GM23338 (cell line): ENCODE measurements at places on chromosomes 3 and 15. TPM values are rescaled to one million over a fixed set of nuclear protein-coding genes. Genes with fewer than 3 reads are reported as not detected.

DNA sequence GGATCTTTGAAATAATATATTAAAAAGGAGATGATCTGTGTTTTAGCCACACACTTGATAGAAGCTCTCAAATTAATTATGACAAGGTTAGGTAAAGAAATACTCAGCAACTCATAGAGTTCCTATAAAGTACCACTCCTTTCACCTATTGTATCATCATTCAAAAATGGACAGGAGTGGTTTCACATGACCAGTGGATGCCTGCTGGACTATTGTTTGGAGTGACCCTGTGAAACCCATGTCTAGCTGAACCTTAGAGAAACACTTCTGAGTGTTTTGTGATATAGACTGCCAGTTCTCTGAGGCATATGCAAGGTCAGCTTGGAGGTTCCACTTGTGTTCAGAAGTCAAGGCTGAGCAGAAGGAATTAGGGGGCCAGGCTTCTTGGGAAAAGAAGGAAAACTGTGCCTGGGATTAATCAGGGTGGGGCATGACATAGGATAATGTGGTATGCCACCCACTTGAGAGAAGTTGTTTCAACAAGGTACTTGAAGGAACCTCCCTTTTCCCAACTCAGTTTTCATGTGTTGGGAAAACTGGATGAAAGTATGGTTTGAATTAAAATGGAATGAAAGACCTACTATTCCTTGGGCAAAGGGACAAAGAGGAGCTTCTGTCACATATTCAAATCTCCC lies 15.4 kb downstream of the PARP14 start:
- H3K27ac ChIP-seq: no peak overlapping the region
- no peak for DNase-seq
- H3K27me3 ChIP-seq: no peaks in the 10 kb centered on the region
- no peaks in the 10 kb centered on the region for H3K4me1 ChIP-seq
- H3K4me3 ChIP-seq: no peak overlapping the region

GRCh38 chr3:190597291-190597690 lies 83.4 kb downstream of the IL1RAP start:
- no peaks in the 10 kb centered on the region for H3K27me3 ChIP-seq
- no peaks in the 10 kb centered on the region for H3K36me3 ChIP-seq
- no peak overlapping the region for H3K27ac ChIP-seq
- DNase-seq: peak; percentile 20
- no peak overlapping the region for H3K4me3 ChIP-seq
- peaks cover 11% of the 10 kb centered on the region for H3K4me1 ChIP-seq

GRCh38 chr15:43845421-43845820 lies 18.6 kb downstream of the WDR76 start:
- peaks cover 3% of the 10 kb centered on the region; the same call in 1 of the 2 replicates for H3K36me3 ChIP-seq
- H3K27me3 ChIP-seq: no peaks in the 10 kb centered on the region
- DNase-seq: no peak

GRCh38 chr3:82145742-82146141 lies 384.3 kb upstream of the GBE1 start:
- no peak for DNase-seq
- H3K4me1 ChIP-seq: peaks cover 5% of the 10 kb centered on the region; the same call in 1 of the 2 replicates
- no peaks in the 10 kb centered on the region for H3K27me3 ChIP-seq

DNA sequence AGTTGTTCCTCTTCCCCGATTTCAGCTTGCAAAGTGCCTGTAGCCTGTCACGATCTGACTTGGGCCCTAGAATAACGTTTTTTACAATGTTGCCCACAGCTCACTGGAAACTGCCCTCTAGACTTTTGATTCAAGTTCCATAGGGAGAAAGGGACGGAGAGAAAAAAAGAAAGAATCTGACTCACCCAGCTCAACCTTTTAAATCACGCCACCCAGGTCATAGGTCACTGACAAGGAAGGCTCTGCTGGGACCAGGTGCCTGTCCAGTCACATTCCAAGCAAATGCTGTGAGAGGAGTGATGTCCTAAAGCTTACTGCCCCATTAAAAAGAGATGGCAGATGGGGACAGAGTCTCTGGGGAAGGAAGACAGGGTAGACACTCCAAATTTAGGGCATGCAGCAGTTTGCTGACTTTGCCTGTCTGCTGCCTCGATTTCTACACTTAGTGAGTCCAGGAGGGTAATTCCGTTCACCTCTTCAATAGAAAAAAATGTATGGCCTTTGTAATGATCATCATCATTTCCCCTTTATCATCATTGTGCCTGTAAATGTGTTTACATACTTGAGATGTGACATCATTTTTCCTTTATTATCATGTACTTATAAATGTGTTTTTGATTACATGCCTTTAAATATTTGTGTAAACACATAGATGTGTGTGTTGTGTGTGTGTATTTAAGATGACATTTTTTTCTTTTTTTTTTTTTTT lies 8.4 kb upstream of the MYO1E start:
- H3K4me3 ChIP-seq: no peak overlapping the region
- no peaks in the 10 kb centered on the region for H3K27me3 ChIP-seq
- H3K4me1 ChIP-seq: no peaks in the 10 kb centered on the region
- no peak for DNase-seq
- no peaks in the 10 kb centered on the region for H3K36me3 ChIP-seq
- H3K27ac ChIP-seq: no peak overlapping the region; the same call in 1 of the 2 replicates

DNA sequence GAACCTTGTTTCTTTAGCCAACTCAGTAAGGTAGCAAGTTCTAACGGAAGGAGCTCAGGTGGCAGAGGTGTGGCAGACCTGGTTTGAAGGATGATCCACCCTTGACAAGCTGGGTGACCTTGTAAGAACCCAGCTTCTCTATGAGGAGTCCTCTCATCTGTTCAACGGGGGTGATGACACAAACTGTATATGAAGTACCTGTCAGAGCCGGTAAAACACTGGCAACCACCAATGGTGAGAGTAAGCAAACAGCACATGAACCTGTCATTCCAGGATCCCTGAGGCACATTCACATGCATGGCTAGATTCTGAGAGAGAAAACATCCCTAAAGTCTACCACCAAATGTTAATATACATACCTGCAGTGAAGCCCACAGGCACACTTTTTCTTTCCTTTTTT lies 2.4 kb downstream of the SCAP start:
- H3K4me3 ChIP-seq: 0 out of 2 replicates have a peak overlapping the region, but pooled peaks have one; percentile 17
- peak overlapping the region; percentile 39; the same call in 1 of the 2 replicates for H3K27ac ChIP-seq
- no peaks in the 10 kb centered on the region for H3K27me3 ChIP-seq
- H3K4me1 ChIP-seq: peaks cover 19% of the 10 kb centered on the region; the same call in 1 of the 2 replicates
- DNase-seq: no peak
- no peaks in the 10 kb centered on the region for H3K36me3 ChIP-seq

DNA sequence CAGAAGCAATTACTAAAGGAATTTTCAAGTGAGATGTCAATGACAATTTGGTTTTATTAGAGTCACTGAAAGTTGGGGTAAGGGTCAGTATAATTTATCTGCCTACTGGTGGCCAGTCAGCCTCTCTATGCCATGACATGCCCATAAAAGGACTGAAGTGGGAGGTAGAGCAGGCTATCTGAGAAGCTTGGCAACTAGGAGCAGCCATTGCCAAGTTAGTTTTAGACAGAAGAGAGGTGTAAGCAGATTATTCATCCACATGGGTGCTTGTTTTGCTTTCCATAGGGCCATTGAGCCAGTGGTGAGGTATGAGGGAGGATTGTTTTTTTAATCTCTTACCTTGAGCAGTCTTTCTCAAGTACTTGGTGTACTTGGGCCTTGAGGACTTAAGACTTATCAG lies 8.1 kb upstream of the RBP1 start:
- no peaks in the 10 kb centered on the region for H3K27me3 ChIP-seq
- DNase-seq: no peak
- H3K27ac ChIP-seq: no peak overlapping the region
- H3K36me3 ChIP-seq: no peaks in the 10 kb centered on the region
- no peak overlapping the region for H3K4me3 ChIP-seq
- peaks cover 9% of the 10 kb centered on the region for H3K4me1 ChIP-seq

DNA sequence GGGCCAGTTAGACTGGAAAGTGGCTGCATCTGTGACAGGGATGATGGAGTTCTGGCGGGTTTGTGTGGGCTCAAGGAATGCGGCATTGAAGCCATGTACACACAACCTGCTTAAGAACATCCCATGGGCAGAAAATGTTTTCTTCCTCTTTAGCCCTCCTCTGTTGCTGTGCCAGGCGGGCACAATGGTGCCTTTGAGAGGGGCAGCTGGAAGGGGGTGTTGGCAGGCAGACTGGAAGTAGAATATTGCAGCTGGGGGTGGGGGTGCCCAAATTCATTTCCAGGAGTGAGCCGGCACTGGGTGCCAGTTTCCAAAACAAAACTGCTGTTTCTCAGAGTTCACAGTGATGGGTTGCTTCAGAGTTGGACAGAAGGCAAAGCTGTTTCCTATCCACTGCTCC lies 91.8 kb upstream of the ETV5 start:
- peaks cover 24% of the 10 kb centered on the region for H3K27me3 ChIP-seq
- no peak for DNase-seq
- H3K4me1 ChIP-seq: peaks cover 9% of the 10 kb centered on the region; the same call in 1 of the 2 replicates
- no peaks in the 10 kb centered on the region for H3K36me3 ChIP-seq

The ZNF501 gene
- 6.6 and 8.0 TPM in 2 replicates for total RNA-seq

The ZMYND10 gene
- total RNA-seq: 0.31 TPM in 2 replicates

The CD80 gene
- not detected in 2 replicates for total RNA-seq

The STAG1 gene
- total RNA-seq: 21.9 and 23.7 TPM in 2 replicates

The SLC7A14 gene
- total RNA-seq: 0.49 and 0.58 TPM in 2 replicates
